ENCODE measurements at places on chromosomes 11 and 22.

DNA sequence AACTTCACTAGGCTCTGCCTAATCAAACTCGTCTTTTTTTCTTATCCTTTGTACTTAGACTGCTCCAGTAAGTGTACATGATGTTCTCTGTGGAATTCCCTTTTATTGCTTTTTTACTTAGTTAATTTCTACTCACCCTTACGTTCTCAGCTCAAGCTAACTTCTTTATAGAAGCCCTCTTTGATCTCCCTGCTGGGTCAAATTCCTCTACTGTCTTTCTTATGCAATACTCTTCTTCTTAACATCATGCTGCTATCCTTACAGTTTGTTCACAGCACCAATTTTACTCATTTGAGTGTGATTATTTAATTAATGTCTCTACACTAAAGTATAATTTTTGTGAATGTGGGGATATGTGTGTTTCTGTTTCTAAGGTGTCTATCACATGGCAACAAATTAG is 498.3 kb downstream of the CNTN5 start:
- DNase-seq: no peak

- no peak for DNase-seq
Measured at GRCh38 chr22:22906907-22907550, 19.4 kb downstream of the IGLL5 start.

DNA sequence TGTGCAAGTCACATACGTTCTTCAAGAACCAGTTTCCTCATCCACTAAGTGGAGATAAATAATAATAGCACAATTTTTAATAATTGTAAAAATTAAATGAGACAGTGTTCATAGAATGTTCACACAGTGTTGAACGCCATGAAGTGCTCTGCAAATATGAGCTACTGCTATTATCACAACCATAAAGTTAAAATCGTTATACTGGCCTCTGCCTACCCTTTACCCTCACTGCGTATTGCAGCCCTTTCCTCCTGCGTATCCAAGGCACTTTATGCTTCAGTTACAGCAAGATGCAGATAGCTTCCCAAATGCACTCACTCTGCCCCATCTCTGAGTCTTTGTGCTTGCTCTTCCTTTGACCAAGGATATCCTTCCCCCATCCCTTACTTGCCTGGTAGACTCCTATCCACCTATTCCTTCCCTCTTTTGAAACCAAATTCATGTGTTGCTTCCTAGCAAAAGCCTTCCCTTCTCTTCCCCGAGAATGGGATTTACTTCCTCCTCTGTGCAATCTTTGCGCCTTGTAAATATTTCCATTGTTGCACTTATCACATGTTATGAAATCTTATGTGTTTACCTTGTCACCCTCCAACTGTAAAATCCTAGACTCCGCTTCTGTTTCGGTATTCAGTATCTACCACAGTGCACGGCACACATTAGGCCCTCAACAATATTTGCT is 196.9 kb downstream of the ADAMTS15 start:
- no peak for DNase-seq

DNA sequence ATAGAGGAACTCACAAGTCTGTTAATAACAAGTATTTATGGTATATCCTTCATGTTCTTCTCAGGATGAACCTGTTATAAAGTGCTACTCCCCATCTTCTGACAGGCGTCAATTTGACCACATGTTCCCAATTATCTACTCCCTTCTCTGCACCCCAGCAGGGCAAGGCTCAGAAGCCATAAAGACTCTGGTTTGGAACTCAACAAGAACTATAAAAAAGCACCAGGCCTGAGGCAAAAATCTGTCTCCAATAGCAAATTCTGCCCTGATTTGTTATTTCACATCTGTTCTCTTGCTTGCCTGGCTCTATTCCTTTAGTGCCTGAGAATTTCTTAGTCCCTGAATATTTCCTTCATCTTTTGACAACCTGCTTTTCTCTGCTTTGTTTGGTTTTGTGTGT is 618.2 kb upstream of the KIRREL3 start:
- no peak for DNase-seq

DNA sequence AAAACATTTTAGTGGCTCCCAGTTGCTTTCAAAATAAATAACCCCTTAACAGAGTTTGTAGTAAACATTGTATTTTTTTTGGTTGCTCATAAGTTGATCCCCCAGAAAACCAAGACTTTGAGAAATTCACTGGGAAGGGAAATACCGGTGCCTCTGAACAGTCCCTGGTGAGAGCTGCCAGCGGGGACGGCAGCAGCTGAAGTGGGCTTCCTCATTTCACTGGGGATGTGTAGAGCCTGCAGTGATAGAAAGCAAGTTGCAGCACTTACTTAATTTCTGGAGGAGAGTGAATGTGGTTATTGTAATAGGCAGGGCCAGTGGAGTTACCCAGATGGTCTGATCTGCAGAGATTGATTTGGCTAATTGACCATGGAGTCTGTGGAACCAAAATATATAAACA is 18.6 kb upstream of the MCHR1 start:
- no peak for DNase-seq

GRCh38 chr11:117724621-117725020 is 72.4 kb downstream of the DSCAML1 start:
- DNase-seq: no peak

GRCh38 chr22:31339148-31339832 is 6.9 kb downstream of the PATZ1 start:
- no peak for DNase-seq

- no peak for DNase-seq
Measured at GRCh38 chr11:11884774-11885481, 43.2 kb downstream of the USP47 start.

- DNase-seq: no peak
Measured at GRCh38 chr11:33214187-33214586, 43.0 kb upstream of the HIPK3 start.

- no peak for DNase-seq
Measured at GRCh38 chr11:67450796-67451657, 1.5 kb downstream of the GPR152 start.

DNA sequence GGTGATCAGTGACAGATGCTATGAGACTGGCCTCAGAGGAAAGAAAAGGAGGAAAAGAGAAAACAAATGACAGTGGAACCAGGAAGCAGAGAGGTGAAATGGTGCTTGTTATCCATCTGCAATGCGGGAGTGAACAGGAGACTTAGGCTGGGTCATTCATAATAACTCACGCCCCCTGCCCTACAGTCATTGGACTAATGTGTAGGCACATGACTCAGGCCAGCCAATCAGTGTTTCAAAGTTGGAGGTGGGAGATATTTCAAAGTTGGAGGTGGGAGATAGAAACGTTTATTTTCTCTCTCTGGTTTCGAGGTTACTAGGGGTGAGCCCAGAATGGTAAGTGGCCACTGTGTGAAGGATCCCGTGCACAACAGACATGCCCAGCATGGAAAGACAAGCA is 30.3 kb downstream of the SLC22A6 start:
- no peak for DNase-seq

GRCh38 chr22:35955546-35955945 is 73.1 kb downstream of the RBFOX2 start:
- DNase-seq: no peak

DNA sequence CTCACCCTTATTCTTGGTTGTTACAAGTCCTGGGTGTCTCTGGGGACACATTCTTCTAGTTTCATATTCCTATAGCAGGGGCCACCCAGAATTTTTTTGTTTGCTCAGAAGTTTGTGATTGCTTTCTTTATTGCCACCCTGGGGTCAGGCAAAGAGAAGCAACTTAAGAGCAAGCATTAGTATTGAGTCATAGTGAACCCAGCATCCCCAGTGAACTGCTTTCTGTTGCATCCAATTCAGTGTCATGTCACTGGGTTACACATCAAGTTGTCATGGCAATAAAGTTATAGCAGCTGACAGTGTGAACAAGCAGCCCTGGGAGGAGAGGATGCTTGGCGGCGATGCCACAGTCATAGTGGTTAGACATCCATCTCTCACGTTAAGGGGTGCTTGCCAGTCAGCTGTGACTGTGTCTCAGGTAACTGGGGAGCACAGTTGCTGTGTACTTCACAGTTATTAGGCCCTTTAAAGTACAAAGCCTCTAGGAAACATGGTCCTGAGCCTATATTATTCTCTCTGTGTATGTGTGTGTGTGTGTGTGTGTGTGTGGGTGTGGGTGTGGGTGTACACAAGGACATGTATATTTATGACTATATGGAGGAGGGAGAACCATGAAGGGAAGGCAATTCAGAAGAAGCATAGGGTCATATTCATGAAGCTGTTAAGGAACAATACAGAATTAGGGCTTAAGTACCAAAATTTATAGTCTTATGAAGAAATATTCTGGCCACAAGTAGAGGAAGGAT is 52.5 kb downstream of the TRIM44 start:
- DNase-seq: no peak

DNA sequence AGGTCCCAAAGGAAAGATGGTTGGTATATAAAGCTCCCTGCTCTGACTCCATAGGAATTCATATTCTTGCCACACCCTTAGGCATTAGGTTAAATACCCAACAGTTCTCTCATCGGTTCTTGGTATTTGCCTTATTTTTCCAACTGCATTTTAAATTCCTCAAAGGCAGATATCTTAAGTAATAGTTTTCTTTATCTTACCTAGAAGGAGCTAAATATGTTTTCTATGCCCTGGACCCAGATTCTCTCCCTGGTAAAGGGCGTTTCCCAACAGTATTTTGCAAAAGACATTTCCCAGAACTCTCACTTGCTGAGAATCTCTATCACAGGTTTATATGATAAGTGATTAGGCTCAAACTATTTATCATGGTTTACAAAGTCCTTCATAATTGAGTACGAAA is 158.6 kb upstream of the BDNF start:
- DNase-seq: no peak

- no peak for DNase-seq
Measured at GRCh38 chr11:78019808-78020207, 3.3 kb downstream of the KCTD14 start.

DNA sequence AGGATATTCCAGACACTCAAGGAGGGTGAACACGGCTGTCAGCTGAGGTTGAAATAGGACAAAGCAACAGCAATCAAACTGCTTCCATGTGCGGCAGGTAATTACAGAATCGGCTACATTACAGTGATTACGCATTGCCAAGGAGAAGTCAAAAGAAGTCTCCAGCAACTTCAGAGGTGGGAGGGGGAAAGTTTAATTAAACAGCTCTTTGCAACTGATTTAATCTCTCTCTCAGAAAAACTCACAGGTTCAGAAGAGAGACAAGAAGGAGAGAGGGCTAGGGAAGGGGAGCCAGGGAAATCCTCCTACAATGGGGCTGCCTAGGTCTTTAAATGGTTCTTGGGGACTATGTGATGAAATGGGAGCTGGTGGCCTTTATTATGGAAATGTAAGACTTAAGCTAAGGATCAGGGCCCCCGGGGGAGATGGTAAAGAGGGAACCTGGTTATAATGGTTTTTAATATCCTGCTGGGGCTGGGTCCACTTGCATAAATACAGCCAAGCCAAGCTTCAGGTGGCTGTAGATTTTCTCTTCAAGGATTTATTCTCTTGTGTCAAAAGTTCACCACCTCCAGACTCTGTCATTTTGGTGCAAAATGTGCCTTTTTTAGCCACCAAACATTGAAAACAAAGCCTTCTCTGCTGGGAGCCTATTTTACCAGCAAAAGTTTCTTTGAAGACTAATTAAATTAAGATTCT is 354.7 kb upstream of the NARS2 start:
- DNase-seq: no peak

DNA sequence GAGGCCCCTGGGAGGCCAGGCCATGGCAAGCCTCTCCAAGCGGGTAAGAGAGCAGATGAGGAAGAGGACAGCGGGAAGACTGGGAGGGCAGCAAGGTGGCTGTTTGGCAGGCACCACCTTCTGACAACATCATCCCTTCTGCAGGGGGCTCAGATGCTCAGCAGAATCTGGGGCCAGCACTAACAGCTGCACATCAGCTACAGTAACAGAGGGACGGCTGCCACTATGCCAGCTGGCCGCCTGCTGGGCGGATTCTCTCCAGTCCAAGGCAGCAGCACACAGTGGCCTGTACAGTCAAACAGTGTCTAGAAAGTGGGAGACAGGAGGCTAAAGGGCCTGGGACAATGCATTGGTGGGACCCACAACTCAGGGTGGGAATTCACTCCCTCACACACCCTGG is 10.7 kb upstream of the TXN2 start:
- DNase-seq: no peak

DNA sequence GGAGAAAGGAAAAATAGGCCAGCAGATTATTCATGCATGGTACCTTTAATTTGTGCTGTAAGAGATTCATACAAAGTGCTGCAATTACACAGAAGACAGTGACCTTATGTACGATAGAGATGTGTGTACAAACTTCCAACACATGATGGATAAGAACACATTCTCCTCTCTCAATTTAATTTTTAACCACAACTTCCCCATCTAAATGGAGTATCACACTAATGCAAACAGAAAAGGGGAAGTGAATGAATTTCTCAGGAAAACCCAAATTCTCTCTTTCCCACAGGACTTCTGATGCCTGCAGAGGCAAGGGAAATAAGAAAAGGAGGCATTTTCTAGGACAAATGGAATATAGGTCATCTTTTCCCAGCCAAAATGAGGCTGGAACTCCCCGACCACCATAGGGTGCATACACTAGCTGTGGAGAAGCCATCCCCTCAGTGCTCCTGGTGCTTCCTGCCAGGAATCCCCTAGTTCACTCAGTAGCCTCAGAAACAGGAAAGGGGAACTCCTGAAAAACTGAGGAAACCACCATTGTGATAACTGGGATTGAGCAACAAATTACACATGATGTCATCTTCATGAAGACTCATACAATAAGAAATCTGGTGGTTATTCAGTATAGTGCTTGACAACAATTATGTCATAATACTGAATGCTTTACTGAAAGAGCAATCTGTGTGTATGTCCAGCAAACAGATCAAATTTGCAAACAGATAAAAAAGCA is 22.4 kb downstream of the MMP10 start:
- DNase-seq: no peak

- DNase-seq: no peak
Measured at GRCh38 chr11:17014321-17014832, at the start of gene PLEKHA7. TSS of gene PLEKHA7 (minus strand) at chr11:17014414. CDS start at chr11:17014401, 13 bp downstream.

DNA sequence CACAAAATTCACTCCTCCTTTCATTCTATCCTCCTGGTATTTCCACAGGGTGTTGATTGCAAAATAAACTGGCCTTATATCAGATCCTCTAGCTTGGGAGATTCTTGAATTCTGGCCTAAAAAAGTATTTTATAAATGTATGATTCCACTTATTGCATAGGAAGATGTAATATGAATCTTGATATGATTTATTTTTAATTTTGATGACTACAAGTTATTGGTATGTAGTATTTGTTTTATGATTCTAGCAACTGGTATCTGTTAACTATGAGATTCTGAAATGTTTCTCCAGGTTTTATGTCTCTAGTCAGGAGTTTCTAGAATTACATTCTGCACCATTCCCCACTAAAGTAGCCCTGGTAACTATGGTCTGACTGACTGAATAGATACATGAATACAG is 373.9 kb upstream of the C11orf87 start:
- DNase-seq: no peak
